ENCODE measurements at places on chromosomes 11 and 22.

GRCh38 chr11:8369592-8370205, 106.0 kb upstream of the LMO1 start:
- DNase-seq = no peak

GRCh38 chr22:35440129-35440528, 40.2 kb downstream of the MCM5 start:
- DNase-seq = no peak

- no peak for DNase-seq
Measured at GRCh38 chr11:19511413-19512183, 201.0 kb upstream of the NAV2 start.

DNA sequence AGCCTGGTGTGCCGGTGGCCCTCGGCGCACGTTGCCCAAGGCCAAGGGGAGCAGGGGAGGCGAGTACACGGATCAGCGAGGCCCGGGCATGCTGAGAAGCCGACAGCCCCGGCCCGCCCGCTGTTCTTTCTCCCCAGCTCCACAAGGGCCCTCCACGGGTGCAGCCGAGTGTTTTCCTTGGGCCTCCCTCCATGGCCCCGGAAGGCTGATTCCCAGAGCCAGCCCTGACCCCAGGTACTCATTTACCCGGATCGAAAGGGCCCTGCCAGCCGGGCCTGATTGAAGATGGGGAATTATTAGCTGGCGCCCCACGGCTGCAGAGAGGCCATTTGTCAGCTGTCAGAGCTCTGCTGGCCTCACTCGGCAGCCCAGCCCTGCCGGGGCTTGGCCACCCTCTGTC, 53.1 kb downstream of the WNT7B start:
- DNase-seq = no peak

- peak; percentile 66 for DNase-seq
Measured at GRCh38 chr22:46070803-46071450, 79.4 kb upstream of the PPARA start.

DNA sequence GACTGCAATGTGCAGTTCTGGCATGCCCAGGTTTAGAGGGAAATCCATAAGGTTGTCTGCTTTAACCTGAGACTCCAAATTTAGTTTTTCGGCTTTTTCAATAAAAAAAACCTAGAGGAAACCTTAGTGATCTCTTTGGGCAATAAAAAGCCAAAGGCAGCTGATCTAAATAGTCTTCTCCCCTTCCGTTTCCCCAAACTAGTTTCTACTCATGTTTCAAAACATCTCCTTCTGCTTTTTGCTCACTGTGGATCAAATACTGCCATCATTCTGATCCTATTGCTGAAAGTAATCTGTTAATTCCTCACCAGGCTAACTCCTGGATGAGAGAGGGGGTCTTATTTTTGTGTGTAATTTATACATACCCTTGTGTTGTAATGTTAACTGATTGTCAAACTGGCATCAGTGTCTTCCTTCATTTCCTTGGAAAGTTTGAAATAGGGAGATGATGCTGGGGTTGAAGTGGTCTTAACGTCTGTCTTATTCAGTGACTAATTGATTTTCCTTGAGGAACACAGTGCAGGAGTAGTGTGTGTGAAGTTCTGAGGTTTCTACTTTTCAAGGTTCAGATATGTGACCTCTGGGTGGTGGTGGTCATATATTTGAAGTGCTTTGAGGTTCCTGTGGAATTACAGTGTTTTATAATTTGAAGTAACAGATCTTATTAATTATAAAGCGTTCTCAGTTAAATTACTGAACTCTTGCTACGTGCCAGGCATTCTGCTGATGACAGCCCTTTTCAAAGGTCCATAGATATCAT, 55.0 kb downstream of the ARHGAP42 start:
- DNase-seq = no peak

- DNase-seq = no peak
Measured at GRCh38 chr11:1970956-1971355, 23.8 kb downstream of the MRPL23 start.
